Cardiac septum (tissue), 1 donor: ENCODE measurements at places on chromosomes 6 and 20. TPM values are rescaled to one million over a fixed set of nuclear protein-coding genes. Genes with fewer than 3 reads are reported as not detected.

GRCh38 chr20:57260934-57261333 lies 5.5 kb downstream of the BMP7 start:
- no peak for DNase-seq

- DNase-seq: no peak
Observed at GRCh38 chr6:2376429-2377355, 131.3 kb upstream of the GMDS start.

GRCh38 chr6:79570129-79571029 lies 33.1 kb upstream of the LCA5 start:
- no peak for DNase-seq

DNA sequence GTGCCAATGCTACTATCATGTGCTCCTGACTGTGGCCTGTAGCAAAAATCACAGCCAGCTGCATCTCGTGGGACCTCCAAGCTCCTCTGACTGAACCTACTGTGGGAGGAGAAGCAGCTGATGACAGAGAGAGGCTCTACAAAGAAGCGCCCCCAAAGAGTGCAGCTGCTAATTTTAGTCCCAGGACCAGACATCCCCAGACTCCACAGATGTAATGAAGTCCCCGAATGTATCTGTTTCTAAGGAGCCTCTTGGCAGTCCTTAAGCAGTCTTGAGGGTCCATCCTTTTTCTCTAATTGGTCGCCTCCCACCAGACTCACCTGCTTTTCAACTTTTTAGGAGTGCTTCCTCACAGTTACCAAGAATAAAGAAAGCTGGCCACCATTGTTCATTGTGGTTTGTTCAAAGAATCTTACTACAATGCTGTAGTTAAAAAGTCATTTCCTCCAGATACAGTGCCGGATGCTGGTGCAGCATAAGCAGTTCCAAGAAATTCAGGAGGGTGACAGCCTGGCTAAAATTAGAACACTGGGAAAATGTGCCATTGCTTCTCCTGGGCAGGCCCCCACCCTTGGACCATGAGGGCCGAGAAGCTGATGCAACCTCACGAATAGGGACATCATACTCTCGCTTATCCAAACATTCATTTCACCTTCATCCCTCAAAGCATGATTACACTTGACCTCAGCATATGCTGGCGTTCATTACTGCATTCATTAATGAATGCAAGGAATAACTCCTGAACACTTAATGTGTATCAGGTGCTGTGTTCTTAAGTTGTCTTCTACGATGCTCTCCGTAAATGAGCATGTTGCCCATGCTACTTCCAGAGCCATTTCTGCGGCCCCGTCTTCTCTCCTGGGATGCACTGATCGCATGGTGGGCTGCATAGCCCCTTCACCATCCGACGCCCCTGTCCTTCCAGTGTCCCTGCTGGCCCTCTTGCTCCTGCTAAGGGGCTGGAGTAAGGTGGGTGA lies 66.4 kb downstream of the LY86 start:
- DNase-seq: no peak

Gene ARMH2
- not detected for total RNA-seq

Gene ENPP1
- 3.3 TPM for total RNA-seq
